ENCODE measurements at places on chromosomes 6 and 20.

GRCh38 chr20:48265791-48266190 lies 480.5 kb upstream of the SULF2 start:
- DNase-seq: no peak

- no peak for DNase-seq
Measured at GRCh38 chr6:109892451-109893435, 85.4 kb upstream of the GPR6 start.

DNA sequence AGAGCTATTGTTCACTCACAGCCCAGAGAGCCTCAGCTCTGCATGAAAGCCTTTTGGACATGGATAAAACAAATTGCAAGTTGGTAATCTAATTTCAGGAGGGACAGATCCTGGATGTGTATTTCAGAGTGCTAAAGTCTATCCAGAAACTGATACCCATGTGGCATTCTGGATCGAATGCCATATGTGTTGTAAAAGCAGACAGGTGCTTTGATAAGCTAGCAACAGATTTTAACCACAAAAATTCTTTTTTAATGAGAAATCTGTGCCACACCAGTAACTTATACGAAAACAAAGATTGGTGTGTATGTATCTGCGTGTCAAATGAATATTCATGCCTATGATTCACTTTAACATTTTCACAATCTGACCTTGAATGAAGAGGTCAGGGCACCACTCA lies 936.6 kb upstream of the MAP3K7 start:
- DNase-seq: no peak

DNA sequence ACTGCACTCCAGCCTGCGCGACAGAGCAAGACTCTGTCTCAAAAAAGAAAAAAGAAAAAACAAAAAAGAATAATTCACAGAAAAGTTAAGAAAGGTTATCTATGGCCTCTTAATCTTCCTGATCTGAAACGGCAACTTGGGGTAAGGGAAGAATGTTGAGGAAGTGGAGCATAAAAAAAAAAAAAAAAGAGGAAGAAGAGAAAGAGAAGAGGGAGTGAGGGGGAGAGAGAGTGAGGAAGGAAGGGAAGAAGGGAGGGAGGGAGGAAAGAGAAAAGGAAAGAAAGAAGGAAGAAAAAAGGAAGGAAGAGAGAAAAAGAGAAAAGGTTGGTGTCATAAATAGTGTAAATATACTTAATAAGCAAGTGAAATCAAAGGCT lies 68.9 kb upstream of the NCOA3 start:
- DNase-seq: no peak

GRCh38 chr6:146790561-146791091 lies 191.9 kb downstream of the ADGB start:
- DNase-seq: no peak

GRCh38 chr20:34583544-34583943 lies 25.0 kb downstream of the MAP1LC3A start:
- DNase-seq: no peak

- DNase-seq: no peak
Measured at GRCh38 chr6:129608886-129609537, 101.0 kb downstream of the ARHGAP18 start.

- no peak for DNase-seq
Measured at GRCh38 chr6:10676403-10676802, 18.0 kb downstream of the C6orf52 start.

DNA sequence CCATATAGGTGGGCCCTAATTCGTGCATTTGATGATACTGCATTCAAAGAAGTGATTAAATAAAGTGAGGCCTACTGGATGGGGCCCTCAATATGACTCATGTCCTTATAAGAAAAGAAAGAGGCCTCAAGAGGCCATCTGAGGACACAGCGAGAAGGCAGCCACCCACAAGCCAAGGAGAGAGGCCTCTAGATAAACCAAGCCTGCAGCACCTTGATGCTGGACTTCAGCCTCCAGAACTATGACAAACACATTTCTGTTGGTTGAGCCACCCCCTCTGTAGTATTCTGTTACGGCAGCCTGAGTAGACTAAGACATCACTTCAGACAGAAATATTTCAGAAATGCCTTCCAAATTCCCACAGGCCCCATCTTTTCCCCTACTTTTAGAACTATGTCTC lies 82.5 kb upstream of the PLEKHG1 start:
- no peak for DNase-seq

DNA sequence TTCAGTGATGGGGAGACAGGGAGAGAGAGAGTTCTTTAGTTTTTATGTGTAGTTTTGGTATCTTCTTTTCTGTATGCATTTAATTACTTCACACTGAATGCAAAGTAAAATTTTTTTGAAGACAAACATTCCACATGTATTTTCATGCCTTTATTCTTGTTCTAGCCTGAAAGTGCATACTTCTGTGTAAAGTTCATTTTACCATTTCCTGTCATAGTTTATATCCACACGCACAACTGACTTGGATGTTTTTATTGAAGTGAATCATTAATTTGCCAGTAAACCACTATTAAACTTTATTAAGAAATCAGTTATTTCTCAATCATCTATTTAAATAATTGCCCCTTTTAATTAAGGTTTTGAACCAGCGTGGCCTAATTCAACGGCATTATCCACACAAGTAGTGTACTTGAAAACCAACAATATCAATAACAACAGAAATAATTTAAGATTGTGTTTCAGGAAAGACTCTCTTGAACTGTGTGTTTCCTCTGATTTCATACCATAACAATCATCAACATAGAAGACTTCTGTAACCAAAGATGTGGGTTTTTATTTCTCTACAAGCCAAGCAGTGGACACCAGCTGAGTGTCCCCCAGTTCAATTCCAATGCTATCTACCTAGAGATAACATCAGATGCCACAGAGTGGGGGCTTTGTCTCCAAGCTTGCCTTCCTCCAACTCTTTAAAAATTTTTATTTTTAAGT lies 512.7 kb upstream of the JAG1 start:
- no peak for DNase-seq

DNA sequence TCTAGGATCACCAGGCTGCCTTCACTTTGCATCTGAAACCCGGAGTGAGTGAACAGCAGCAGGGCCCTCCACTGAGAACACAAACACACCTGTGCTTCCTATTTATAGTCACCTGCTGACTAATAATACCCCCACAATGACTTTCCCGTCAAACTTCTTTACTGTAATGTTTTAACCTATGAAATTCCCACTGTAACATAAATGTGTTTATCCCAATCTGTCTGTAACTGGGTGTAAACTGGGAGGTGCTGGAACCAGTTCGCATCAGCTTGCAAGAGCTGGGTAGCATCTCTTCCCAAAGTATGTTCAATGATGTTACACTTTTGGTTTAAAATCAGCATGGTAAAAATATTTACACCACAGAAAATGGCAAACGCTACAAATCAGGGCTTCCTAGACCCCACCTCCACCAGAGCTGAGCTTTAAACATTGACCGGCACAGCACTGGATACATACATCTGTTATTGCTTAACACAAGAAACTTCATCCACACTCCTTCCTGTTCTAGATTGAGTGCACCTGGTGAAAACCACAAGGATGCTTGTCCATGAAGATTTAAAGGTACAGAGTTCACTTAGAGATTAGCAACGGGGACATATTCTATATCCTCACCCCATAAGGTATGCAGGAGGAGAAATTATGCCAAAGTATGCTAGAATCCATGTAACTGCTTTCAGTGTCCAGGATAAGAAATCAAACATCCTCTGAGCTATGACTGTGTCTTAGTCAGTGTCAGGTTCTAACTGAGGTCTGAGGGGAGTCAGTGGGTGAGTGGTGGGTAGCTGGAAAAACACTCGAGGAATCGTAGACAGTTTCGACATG lies 79.0 kb downstream of the ALDH8A1 start:
- DNase-seq: no peak

- DNase-seq: no peak
Measured at GRCh38 chr20:7692478-7692877, 247.8 kb downstream of the HAO1 start.

DNA sequence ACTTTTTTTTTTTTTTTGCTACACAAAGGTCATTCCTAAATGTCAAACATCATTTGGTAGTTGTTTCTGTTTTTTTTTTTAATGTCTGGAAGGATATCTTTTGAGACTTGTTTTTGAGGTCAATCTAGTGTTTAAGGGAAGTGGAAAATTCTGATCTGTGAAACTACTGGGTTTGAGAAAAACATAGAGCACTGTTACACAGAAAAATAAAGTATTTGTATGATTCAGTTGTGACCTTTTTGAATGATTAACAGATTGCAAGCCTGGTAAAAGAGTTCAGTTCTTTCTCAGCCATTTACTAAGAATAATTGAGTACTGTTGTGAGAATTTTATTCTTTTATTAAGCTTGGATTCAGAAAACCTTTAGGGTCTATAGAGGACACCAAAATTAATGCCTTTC lies 276.7 kb downstream of the ADGRB3 start:
- DNase-seq: no peak

DNA sequence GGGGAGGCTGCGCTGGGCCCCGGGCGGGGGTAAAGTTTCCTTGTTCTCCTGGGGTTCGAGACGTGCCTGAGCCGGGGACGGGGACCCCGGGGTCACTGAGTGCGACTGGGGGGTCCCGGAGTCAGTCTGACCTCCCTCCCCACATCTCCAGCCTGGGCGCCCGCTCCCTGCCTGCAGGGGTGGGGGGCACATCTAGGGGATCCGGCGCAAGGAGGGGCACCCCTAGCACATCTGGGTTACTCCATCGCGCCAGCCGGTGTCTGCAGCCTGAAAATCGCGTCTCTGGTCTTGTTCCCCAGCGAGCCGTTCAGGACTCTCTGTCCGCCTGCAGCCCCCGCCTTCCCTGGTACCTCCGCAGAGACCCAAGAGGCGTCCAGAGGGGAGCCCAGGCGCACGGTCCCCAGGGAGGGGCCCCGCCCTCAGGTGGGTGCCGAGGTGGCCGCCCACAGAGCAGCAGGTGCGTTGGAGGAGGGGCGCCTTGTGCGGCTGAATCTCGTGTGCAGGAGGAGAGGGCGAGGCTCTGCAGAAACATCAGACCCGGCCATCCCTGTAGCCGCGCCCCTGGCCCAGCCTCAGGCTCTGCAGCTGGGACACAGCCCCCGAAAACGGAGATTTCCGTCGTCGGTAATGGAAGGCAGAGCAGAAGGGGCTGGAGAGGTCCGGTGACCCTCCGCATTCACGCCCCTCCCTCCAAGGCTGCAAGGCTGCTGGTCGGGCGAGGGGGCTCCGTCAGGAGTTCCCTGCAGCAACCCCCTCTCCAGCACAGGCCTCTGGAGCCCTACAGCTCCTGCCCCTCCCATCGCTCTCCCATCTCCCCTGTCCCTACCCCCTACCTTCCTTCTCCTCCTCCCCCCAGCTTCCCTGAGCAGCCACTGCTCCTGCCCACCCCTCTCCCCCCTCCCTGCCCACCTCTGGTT lies 628 bp upstream of the CHRNA4 start:
- DNase-seq: no peak

DNA sequence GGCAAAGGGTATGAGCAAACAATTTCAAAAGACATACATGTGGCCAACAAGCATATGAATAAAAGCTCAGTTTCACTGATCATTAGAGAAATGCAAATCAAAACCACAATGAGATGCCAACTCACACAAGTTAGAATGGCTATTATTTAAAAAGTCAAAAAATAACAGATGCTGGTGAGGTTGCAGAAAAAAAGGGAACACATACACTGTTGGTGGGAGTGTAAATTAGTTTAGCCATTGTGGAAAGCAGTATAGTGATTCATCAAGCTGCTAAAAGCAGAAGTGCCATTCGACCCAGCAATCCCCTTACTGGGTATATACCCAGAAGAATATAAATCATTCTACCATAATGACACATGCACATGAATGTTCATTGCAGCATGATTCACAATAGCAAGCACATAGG lies 6.7 kb upstream of the KHDC1L start:
- no peak for DNase-seq

GRCh38 chr6:24982231-24982630 lies 46.5 kb upstream of the RIPOR2 start:
- no peak for DNase-seq

DNA sequence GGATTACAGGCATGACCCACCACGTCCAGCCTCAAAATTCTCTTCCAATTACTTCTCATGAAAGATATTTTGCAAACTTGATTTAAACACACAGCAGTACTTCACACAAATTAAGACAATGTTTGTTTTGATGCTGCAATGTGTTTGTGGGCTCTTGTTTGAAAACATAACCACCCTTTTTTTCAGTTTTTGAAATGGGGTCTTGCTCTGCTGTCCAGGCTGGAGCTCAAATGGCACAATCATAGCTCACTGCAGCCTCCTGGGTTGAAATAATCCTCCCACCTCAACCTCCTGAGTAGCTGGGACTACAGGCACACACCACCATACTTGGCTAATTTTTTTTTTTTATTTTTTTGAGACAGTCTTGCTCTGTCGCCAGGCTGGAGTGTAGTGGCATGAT lies 31.0 kb downstream of the STAU1 start:
- DNase-seq: no peak

- no peak for DNase-seq
Measured at GRCh38 chr6:13248053-13248452, 80.3 kb downstream of the TBC1D7 start.

DNA sequence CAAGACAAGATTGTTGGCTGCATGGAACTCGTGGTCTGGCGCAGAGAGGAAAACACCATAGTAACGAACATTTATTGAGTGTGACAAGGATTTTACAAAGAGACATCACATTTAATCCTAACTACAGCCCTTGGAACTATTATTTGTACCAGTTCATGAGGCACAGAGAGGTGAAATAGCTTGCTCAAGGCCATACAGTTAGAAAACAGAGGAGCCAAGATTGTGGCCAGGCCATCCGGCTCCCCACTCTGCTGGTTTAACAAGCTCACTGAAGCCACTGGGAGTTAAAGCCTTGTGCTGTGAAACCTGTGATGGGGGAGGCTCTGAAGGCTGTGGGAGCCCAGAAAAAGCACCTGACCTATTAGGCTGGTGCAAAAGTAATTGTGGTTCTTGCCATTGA lies 74.9 kb upstream of the ZNFX1 start:
- DNase-seq: no peak

- no peak for DNase-seq
Measured at GRCh38 chr20:2300420-2300819, 4.6 kb downstream of the TGM3 start.

Measured in activated CD4-positive, alpha-beta T cell treated with anti-CD3 and anti-CD28 coated beads for 24 hours (primary cell).